Ascending aorta (tissue), 2 donors: ENCODE measurements at places on chromosomes 5 and 9.
A peak's percentile ranks its signal among the peaks of the same experiment; 100 is the strongest.

DNA sequence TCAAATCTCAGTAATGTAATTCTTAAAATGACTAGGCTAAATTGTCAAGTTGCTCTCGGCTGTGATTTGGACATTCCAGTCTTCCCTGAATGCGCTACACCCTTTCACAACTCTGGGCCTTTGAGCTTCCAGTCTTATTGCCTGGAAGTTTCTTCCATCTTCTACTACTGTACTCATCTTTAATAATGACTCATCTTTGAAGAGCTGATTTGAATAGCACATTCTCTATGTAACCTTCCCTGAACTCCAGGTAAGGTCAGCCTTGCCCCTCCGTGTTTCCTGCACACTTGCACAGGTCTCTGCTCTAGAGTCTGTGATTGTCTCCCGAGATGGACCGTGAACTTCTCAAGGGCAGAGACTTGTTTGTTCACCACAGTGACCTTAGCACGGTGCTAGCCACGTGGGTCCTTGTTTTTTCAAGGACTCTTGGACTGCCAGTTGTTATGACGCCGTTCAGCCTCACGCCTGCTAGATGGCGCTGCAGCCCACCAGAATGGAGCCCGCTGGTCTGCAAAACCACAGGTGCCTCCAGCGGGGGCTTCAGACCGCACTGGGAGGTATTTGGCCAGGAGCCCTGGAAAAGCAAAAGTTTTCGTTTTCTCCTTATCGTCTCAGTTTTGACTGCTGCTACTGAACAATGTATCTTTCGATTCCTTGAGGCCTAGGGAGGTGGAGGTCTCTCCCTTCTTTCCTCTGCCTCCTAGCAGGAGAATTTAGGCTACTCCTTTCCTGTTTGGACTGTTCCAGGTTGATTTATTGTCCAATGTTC, 44.4 kb downstream of the SEC61B start:
- no peak for DNase-seq

GRCh38 chr5:5738797-5739489, 316.5 kb downstream of the ICE1 start:
- DNase-seq, result no peak

- DNase-seq, result no peak
These were observed 12.3 kb downstream of the IFNA21 start for GRCh38 chr9:21154018-21154608.

- no peak for DNase-seq
These were observed 5.5 kb upstream of the GSN start for GRCh38 chr9:121262423-121262822.

DNA sequence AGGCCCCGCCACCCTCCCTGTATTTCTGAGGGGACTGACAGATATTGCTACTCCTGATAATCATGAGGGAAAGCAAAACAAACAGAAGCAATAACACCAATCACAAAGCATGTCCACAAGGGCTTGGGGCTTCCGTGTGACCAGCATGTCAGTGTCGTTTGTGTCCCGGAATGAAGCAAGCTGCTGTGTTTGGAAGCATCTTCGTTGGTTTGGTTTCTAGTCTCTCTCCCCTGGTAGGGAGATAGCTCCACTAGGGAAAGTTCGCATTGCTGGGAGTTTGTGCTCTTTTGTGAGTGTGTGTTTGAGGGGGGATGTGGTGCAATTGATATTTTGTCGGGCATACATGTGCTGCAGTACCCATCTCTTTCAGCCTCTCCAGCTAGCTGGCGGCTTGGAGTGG, 1.4 kb downstream of the GRIA1 start:
- no peak for DNase-seq

GRCh38 chr5:141349917-141350619, at the start of gene PCDHGB1:
PCDHGB1 (plus strand) TSS chr5:141350099; CDS start chr5:141350261, 162 bp downstream.
- DNase-seq, result no peak

DNA sequence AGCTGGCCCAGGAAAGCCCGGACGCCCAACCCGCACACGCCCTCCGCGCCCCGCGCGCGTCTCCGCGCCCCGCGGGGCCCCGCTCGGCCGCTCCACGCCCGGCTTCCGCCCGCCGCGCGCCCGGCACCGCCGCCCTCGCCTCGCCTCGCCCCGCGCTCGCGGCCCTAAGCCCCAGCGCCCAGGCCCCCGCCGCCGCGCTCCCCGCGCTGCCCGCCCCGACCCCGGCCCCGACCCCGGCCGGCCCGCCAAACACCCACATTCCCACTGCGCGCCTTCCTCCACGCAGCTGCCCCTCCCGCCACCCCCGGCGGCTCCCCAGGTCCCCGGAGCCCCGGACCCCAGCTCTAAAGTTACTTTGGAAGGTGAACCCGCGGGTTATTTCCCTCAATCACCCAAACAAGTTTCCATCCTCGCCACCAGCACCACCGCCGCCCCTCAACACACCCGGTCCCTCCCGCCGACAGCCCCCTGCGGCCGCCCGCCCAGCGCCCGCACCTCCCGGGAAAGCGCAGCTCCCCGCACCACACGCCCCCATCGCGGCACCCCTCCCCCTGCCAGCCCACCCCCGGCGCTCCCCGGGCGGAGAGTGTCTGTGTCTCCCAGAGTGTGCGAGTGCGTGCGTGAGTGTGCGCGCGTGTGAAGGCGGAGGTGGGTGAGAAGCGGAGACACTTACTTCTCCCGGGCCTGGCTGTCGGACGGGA, 439 bp downstream of the SSBP2 start:
- no peak for DNase-seq

GRCh38 chr5:50958852-50959457, 292.5 kb downstream of the PARP8 start:
- no peak for DNase-seq

DNA sequence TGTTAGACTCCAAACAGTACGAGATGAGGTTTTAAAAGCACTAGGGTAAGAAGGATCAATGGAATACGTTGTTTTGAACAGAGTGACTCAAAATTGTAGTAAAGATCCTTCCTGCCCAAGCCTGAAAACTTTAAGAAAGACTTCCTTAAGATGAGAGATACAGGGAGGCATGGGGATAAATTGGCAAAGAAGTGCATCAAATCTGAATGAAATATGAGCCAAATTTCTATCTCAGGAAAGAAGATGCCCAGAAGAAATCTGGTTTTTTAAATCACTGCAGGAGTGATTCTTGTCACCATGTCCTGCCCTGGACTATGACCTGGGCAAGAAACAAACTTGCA, 14.9 kb downstream of the FCN2 start:
- no peak for DNase-seq

GRCh38 chr5:145588113-145588512, 247.0 kb downstream of the PRELID2 start:
- DNase-seq, result no peak

- no peak for DNase-seq
These were observed 232.9 kb downstream of the SYK start for GRCh38 chr9:91034521-91034920.

- no peak for DNase-seq
These were observed 6.2 kb upstream of the OLFM1 start for GRCh38 chr9:135081264-135081660.

DNA sequence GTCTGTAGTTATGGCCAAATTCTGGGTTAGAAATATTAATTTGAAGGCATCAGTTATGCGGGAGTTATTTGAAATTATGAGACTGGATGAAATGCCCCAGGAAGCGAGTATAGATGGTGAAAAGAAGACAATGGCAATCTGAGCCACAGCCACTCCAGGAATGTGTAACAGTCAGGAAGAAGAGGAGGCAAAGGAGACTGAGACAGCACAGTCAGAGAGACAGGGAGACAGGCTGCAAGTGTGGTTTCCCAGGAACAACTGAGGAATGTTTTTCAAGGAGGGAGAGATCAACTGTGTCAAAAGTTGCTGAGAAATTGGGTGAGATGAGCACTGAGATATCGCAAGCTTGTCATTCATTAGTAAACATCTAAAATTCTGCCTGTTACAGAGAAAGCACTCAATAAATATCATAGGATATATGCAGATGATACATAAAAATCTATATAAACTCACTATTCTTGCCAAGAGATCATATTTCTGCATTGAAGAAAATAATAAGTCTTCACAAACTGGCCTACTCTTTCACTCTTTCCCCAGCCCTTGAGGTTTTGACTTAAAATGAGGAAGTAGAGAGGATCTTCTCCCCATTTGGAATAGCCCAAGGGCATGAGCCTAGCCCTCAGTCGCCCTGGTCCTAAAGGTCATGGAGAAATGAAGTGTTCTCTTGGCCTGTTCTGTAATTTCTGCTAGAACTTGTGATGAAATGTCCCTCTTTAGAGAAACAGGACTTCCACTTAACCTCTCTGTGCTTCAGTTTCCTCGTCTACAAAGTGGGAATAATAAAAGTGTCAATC, 48.5 kb upstream of the RLN1 start:
- no peak for DNase-seq

GRCh38 chr5:161096581-161096980, 244.6 kb upstream of the ATP10B start:
- DNase-seq, result no peak

GRCh38 chr5:126975796-126976195, 54.6 kb downstream of the MARCHF3 start:
- DNase-seq, result no peak

DNA sequence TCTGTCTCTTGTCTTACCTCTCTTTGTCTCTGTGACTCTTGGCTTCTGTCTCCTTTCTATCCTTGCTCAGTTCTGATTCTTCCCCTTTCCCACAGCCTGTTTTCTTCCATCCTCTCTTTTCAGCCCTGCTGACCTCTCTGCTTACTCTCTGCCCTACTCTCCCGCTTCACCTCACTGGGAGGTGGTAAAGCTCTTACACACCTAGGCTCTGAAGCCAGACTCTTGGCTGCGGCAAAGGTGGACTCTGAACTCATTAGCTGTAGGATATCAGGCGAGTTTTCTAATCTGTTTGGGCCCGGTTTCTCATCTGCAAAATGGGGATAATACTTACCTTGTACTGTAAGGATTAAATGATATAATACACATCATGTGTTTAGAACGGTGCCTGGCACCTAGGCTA, 11.1 kb downstream of the PCDH1 start:
- no peak for DNase-seq

GRCh38 chr5:55446640-55447351, 88.0 kb downstream of the PLPP1 start:
- DNase-seq, result no peak

DNA sequence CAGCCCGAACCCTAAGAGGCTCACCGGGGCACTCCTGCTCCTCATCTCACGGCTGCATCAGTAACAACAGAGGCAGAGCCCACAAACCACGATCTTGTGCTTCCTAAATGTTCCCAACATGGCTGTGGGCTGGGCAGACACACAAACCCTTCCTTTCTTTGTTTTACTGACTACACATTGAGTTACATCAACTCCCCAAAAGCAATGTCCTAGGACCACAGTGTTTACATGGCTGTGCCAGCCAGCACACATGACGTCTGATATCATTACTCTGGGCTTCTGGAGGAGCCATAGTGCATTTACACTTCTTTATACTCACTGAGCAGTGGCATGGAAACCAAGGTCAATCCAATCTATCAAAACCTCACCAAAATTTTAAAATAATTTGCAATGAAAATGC, 101.4 kb downstream of the LHFPL2 start:
- DNase-seq, result no peak

DNA sequence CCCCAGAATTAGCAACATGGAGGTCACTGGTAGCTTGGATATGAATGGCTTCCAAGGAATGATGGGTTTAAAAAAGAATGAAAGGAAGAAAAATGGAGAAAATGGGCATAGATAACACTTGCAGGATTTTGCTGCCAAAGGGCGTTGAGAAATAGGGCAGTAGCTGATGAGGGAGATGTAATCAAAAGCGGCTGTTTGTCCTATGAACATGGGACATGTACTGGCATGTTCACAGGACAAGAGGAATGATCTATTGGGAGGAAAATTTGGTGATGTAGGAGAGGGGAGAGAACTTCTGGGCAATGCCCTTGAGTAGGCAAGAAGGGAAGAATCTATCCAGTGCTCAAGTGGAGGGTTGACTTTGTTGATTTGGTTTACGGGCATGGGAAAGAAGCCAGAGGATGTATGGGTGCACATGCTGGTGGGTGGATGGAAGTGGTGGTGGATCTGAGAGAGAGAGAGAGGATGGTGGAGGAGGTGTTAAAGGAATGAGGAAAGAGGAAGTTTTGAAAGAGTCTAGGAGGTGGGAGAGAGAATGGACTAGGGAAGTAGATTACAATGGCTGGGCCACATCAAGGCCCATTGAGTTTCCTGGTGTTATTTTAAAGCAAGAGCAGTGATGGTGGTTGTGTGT, 115.1 kb upstream of the MVB12B start:
- no peak for DNase-seq

DNA sequence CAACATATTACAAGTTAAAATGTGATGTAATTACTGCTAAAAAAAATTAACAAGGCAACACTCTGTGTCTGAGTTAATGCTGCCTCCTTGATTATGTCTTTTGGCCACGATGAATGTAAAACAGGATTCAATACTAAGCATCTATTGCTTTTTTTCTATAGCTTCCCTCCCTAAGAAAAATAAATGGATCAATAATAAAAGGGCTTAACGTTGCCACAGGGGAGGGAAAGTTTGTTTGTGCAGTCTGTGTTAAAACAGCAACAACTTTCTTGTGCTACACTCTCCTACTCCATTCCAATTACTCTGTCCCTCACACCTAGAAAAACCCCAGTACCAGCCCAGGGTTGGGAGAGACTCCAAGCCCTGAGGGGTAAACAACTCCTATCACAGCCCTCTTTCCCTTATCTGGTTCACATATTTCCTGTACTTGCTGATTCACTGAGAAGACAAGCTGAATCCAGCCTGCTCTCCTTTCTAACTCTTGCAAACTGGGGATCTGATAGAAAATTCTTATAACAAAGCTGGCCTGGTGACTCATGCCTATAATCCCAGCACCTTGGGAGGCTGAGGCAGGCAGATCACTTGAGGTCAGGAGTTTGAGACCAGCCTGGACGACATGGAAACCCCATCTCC, 44.8 kb downstream of the PTPN3 start:
- DNase-seq, result no peak

GRCh38 chr5:16271851-16272250, 92.3 kb upstream of the MARCHF11 start:
- no peak for DNase-seq

DNA sequence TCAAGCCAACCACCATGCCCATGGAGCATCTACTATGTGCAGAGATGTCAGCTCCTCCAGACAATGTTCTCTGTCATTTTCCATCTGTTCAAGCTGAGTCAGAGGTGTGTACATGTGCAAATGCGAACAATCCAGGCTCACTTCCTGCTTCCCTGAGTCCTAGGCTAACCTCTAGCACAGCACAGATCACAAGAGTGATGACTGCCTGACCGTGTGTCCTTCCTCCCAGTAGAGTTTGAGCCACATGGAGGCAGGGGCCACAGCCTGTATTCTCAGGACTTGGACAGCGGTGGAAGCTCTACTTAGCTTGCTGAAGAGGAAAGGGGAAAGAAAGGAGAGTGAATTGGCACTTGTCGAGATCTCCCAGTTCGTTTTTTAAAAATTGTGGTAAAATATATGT, 87.2 kb downstream of the KCNIP1 start:
- no peak for DNase-seq

GRCh38 chr9:36151316-36152210, 15.0 kb downstream of the GLIPR2 start:
- DNase-seq, result peak; percentile 59

- no peak for DNase-seq
These were observed 14.0 kb downstream of the PDGFRB start for GRCh38 chr5:150141544-150142184.
